Stimulated activated CD4-positive, alpha-beta T cell treated with anti-CD3 and anti-CD28 coated beads, Interleukin-1b, Interleukin-23, amount 100 ng/mL, for 24 hours (primary cell): ENCODE measurements at places on chromosomes 16 and 17.

DNA sequence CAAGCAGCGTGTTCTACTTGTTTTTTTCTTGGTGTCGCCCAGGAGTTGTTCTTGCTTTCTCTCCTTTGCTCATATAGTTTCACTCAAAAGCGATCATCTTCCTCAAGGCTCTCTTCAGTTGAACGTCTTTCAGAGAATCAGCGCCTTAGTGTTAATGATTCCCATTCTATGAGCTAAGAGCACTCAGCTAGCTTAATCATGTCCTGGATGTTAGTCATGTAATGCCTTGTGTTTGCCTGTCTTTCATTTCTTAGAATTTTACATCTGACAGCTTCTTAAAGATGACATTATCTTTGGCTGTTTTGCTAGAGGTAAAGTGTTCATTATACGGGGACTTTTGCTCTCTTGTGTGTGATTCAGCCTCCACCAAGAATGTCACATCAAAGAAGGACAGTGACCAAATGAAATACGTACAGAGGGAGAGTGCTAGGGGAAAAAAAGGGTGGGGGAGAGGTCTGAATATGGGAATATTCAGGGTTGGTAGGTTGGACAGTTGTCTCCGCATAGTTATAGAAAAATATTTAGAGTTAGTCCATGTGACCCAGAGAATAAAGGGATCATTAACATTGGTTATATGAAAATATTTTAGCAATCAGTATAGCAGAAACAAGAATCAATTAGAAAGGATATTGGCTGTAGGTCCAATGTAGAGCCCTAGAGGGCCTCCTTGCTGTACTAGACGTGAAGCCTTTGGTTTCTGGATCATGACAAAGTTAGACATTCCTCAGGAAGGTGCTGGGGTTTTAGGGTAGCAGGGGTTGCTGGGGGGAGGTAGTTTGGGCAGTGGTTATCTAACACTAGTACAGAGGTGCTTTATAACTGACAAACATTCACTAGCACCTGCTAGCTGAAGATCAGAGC, 31.9 kb upstream of the ANKFN1 start:
- no peak for DNase-seq

DNA sequence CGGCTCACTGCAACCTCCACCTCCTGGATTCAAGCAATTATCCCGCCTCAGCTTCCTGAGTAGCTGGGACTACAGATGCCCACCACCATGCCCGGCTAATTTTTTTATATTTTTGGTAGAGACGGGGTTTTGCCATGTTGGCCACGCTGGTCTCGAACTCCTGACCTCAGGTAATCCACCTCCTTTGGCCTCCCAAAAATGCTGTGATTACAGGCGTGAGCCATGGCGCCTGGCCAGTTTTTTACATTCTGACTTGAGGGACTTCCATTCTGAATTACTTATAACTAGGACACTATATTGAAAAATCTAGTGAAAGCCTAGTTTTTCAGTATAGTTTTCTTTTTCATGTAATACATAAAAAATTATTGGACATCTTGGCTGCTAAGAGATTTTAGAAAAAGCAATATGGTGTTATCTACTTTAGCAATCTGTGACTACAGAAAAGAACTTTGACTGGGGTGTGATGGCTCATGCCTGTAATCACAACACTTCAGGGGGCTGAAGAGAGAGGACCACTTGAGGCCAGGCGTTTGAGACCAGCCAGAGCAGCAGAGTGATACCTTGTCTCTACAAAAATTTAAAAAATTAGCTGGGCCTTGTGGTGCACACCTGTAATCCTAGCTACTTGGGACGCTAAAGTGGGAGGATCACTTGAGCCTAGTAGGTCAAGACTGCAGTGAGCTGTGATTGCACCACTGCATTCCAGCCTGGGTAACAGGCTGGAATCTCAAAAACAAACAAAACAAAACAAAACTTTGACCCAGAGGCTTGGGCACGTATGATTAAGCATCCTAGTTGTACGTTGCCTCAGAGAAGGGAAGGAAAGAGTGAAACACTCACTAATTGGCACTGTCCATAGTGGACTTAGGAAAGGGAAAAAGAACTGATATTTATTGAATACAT, 26.8 kb upstream of the GOSR1 start:
- no peak for DNase-seq

DNA sequence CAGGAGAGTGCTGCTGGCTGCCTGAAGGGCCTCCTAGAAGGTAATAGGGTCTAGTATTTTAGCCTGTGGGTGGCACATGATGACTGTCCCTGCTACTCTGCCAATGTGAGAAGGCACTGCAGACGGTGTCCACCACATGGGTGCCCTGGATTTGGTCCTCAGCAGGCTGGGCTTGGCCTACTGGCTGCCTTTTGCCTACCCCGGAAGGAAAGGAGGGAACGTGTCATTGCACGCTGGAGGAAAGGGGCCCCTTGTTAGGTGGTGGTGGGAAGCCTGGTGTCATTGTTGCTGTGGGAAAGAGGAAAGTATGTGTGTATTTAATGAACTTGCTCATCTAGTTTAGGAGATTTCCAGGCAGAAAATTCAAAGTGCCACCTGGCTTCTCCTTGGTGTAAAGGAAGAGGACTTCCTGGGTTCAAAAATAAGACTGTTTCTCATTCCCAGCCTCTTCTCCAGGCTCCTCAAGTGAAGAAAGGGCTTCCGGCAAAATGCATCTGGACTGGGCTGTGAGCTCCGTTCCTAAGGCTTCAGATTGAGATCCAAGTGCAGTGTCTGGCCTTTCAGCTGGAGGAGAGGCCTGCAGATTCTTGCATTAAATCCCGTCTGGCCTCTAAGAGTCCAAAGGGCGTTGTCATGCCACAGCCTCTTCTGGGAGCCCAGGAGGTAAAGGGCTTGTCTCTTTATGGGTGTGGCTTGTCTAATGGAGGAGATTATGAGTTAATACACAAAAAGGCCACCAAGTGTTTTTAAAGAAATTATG, 55.1 kb downstream of the RPTOR start:
- DNase-seq: no peak

DNA sequence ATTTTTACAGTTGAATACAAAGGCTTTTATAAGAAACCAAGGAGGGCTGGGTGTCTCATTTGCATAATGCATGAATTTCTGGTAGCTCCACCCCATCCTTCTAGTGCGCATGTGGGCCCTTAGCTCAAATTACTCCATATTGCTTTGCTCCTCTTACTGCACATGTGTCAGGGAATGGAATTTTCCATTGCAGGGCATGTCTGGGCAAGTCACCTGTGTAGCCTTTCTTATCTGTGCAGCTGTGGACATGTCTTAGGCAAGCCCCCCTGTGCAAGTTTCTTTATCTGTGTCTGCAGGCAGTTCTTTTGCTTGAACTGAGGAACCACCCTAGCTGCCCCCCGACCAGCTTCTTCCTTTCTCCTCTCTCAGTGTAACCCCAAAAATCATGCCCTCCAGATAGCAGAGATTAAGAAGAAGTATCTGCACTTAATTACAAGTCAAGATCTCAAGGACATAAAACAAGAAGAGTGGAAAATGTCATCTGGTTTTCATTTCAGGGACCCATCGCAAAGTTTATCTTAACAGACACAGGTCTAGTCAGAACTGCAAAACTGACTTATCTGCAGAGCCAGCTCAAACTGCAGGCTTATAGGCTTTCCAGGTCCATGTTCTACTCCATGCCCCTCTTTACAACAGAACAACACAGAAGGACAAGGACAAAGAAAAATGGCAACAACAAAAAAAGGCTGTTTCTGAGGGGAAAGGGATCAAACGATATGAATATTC, 137.9 kb upstream of the HS3ST4 start:
- no peak for DNase-seq

GRCh38 chr17:82228278-82228841, 482 bp upstream of the SLC16A3 start:
- DNase-seq: no peak

DNA sequence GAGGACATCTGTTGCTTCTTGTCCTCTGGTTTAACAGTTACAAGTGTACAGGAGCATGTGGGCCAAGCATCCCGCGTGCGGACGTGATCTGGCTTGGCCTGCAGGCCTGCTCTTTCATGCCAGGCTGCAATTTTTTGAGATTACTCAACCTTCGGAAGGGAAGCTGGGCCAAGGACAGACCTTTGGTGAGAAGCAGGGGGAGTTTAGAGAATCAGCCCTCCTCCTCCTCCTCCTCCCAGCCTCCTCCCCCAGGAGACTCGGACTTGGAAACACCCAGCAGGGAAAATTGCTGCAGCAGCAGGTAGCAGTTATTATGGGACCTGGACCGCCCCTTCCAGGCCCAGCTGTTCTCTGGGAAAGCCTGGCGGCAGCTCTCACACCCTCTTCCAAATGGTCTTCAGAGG, 5.1 kb upstream of the KLHL36 start:
- no peak for DNase-seq

DNA sequence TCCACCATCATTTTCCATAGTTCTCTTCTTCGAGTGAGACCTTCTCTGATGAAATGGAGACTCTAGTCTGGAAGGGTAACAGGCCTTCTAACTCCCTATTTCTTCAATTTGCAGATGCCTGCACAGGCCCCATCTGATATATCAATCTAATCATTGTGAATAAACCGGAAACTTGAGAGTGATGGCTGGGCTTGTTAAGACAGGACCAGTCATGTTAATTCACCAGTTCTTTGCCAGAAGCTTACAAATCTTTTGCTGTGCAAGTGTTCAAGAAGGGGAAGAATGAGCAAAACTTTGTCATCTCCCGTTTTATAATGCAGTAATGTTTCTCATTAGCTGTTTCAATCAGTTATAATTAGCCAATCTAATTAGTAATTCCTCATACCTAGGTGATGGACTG, 1561.3 kb upstream of the GOT2 start:
- DNase-seq: no peak

DNA sequence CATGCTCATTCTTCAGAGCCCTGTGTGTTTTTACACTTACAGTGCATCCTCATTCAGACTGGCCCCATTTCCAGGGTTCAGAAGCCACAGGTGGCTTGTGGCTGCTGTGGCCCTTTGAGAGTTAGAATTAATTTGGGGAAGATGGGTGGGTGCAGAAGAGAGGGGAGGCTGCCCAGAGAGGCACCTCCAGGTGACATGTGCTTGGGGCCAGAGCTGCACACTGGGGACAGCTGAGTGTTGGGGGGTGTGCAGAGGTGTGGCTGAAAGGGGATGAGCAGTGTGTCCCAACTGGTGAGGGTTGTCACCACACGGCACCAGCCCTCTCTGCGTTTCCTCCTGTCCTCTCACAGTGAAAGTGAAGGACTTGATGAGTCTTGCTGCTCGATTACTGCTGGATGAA, 6.9 kb upstream of the EIF1 start:
- DNase-seq: no peak

DNA sequence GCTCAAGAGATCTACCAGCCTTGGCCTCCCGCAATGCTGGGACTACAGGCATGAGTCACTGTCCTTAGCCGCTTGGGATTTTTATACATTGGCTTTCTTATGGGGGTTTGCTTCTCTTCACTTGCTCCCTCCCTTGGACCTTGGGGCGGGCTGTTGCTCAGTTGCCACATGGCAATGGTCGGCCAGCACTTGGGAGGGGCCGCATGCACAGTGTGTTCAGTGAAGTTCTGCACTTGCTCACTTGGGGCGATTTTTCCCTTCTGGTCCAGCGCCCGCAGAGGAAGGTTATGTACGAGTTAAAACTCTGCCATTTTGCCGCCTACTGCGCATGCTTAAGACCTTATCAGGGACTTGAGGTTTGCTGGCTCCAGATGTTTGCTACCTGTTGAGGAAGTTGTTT, 1367.6 kb upstream of the CDH8 start:
- DNase-seq: no peak

DNA sequence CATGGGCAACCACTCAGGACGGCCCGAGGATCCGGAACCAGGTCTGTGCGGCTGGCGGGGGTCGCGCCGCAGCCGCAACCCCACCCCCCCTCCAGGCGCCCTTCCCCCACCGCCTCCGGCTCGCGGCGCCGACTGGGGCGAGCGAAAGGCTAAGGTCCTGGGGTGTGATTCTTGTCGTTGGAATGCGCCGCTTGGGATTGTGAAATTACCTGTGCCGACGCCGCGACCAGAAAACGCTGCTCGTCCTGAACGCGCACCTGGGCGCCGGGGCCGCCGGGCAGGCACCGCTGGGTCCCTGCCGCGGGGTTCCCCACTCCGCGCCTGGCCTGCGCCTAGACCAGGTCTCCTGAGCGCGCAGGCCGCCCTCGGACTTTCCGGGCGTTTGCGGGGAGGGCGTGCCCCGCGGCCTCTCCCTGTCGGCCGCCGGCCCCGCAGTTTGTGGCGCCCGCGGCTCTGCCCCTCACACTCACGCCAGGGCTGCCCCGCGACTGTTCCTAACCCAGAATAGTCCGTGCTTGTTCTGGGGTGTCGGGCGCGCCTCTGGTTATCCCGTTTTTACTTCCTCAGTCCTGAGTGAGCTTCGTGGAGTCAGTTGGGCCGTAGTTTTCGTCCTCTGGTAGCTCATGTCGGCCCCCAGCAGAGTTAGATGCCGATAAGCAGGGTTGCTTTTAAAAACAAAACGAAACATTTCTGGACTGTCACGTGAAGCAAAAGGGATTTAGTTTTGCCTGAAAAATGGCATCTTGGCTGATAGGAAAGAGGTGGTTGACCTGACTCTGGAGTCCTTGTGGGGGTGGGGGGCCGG, 147.2 kb downstream of the SPECC1 start:
- DNase-seq: no peak

DNA sequence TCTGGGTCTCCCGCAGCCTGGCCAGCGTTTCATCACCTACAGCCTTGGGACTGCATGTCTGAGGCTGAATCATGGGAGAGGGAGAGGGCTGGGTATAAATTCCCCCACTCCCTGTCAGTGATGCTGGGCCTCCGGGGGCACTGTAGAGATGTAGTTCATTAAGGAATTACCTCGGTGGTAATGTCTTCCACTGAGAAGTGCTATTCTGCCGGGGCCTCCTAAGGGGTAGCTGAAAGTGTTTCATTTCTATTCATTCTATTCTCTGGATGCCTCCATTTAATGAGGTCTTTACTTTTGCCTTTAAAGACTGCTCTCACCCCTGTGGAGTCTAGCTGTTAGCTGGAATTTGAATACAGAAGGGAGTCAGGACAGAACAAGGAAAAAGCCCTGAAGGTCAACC, 116.4 kb upstream of the HS3ST4 start:
- DNase-seq: no peak

- no peak for DNase-seq
Measured at GRCh38 chr16:85057212-85057889, 29.8 kb downstream of the KIAA0513 start.

GRCh38 chr17:44587339-44587738, 30.1 kb downstream of the FZD2 start:
- DNase-seq: no peak

DNA sequence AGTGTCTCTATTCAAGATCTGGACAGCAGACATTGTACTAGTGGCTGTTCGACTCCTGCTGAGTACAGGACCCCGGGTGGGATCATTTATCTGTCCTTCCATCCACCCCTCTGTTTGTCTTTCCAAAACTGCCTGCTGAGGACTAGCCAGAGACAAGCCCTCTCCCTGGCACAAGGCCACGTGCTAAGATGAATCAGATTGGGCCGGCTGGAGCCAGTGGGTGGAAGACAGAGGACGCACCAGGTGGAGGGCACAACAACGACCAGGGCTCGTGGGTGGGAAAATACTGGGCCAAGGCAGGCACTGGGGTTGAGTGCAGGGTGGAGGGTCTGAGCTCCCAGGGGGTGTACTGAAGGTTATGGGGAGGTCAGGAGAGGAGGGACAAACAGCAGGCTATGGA, 1.4 kb upstream of the CA7 start:
- DNase-seq: no peak

GRCh38 chr17:39057701-39058206, 90.6 kb upstream of the FBXO47 start:
- no peak for DNase-seq
